ENCODE measurements at places on chromosomes 1 and 21.

GRCh38 chr1:109396871-109397580, 692 bp downstream of the SORT1 start:
- DNase-seq, result no peak

DNA sequence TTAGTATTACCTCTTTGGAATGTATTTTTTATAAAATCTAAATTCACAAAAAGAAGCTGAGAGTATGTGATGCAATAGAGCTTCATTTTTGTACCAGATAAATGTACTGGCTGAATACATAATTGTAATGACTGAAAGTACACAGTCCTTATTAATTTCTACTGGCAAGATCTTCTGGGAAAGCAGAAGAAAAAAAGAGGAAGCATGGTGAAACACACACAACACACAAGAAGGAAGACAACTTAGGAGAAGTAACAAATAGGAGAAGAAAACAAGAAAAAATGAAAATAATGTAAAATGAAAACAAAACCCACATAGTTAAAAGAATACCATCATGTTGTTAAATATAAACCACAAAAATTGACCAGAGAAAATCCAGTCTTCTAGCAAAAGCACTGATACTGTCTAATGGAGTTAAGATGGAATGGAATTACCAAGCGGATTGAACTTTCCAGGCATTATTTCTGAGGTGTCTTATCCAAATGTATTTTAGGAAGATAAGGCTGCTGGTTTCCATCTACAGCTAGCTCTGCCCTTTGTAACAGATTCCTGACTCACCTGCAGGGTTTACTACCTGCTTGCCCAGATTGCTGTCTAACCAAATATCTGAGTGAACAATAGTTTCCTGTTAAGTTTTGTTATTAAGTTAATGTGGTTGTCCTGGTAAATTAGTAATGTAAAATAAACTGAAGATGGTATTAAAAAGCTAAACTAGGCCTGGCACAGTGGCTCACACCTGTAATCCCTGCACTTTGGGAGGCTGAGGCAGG, 4.5 kb upstream of the COP1 start:
- DNase-seq, result no peak

DNA sequence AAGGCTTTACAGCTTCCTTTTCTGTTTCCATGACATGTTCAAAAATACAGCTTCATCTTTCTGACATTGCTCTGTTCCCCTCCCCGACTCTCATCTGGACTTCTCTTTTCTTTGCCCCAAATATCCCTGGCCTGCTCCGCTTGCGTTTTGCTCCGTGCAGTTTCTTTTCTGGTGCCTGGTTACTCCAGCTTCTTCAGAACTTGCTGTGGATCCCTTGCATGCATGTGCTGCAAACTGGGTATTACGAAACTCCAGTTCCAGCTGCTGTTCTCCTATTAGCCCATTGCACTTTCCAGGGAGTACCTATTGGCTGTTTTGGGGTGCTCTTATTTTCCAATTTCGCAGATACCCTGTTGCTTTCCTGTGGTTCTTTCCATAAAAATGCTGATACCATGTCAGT, 9.9 kb upstream of the NDC1 start:
- no peak for DNase-seq

GRCh38 chr1:74502858-74503257, 9.6 kb downstream of the LRRC53 start:
- no peak for DNase-seq

DNA sequence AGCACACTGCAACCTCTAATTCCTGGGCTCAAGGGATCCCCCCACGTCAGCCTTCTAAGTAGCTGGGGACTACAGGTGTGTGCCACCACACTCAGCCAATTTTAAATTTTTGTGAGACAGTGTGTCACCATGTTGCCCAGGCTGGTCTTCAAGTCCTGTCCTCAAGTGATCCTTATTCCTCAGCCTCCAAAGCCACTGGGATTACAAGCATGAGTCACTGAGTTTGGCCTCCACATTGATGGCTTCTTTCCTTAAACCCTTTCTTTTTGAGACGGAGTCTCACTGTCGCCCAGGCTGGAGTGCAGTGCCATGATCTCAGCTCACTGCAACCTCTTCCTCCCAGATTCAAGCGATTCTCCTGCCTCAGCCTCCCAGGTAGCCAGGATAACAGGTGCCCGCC, 7.6 kb downstream of the KPNA6 start:
- no peak for DNase-seq
